SK-N-DZ (cell line): ENCODE measurements at places on chromosomes 2 and 18.

DNA sequence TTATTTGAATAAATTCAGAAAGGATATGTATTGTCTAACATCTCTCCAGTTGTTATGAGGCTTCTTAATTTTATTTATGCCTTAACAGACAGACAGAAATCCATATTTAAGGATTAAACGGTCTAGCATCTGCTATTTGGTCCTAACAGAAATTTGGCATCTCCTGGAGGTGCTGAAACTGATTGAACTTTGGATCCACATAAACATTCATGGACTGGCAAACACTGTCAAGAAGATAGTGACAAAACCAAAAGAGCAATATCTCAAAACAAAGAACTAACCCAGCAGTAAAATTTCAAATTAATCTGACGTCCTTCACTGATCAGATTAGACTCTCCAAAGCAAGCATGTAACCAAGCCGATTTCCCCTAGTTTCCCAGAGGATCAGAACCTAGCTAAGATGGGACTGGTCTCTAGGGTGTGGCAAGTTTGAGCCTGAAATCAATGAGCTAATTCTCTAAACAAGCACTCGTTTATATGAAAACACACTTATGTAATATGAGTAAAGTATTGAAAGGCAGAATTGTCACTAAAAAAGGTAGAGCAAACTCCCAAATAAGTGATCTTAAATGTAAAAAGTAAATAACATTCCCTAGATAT is 139.5 kb downstream of the NOL4 start:
- DNase-seq, result no peak

DNA sequence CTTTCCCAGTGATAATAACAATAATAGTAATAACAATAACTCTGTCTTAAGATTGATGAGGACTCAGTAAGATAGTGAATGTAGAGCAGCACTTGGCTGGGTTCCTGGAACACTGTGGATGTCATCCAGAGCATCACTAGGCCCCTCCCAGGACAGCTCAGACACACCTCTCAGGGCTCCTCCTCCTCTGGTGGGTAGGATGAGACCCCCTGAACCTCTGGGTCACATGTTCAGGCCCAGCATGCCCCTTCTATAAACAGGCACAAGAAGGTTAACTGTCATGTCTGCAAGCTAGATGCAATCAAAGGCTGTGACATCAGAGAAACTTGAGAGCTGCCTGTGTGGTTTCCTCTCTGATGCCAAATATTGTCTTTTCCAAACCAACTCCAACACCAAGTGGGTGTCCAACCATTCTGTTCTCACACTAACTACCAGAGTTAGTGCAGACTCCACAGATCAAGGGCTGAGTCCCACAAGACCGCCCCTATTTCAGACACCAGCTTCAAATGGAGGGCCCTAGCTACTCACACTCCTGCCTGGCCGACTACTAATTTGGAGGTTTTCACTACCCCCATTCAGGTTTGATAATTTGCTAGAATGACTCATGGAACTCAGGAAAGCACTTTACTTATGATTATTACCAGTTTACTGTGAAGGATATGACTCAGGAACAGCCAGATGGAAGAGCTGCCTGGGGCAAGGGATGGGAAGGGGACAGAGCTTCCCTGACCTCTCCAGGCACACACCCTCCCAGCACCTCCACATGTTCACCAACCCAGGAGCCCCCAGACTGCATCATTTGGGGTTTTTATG is 46.4 kb upstream of the BZW1 start:
- DNase-seq, result no peak

DNA sequence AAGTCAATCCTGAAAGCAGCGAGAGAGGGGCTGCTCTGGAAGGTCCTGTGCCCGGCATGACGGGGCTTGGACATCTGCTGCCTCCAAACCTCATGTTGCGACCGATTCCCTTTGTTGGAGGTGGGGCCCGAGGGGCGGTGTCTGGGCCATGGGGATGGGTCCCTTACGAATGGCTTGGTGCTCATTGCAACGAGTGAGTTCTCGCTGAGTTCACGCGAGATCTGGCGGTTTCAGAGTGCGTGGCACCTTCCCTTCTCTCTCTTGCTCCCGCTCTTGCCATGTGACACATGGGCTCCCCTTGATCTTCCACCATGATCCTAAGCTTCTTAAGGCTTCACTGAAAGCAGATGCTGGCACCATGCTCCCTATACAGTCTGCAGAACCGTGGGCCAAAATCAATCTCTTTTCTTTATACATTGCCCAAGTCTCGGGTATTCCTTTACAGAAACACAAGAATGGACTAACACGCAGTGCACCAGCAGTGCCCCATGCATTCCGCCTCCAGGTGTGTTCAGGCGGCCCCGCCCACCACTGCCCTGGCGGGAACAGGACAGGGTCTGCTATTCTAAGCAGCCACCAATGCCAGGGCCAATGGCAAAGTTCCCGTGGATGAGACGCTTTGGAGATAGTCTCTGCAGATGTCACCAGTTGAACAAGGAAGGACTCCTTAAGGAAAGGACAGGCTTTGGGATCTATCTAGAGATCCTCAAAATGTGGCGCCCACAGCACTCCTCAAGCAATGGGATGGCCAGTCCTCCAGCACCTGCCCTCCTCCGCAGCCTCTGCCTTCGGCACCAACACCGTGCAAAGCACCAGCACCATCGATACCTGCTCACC is 63.4 kb downstream of the ZNF516 start:
- DNase-seq, result no peak

DNA sequence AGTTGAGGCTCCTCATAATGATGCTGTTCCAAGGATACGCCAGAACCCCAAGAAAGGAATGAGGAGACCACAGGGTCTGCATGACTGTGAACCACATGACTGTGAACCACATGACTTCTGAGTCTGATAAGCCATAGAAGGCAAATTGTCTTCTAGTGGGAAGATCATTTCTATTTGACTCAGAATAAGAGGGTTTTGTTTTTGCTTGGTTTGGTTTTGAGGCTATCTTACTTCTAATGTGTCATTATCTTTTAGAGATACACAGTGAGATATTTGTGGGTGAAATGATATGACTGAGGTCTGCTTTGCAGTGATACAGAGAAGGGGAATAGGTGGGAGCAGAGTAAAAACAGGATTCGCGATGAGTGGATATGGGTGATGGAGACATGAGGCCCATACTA is 28.9 kb upstream of the BCL2L11 start:
- no peak for DNase-seq

- no peak for DNase-seq
These were observed 79.0 kb downstream of the ALPK2 start for GRCh38 chr18:58549814-58550339.

DNA sequence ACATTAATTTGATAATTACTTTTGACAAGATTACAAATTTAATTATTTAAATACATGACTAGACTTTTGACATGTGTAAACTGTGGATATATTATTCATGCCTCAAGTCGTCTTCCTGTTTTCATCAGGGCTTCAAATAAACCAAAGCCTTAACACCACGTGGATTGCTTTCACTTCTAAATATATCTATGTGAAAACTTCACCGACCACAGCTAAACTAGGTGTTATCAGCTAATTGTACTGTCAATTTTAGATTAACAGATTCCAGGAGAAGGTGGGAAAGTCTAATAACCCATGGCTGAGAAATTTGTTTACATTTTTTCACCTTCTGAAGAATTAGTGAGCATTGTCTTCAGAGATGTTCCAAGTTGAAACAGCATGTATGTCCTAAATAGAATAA is 494.7 kb upstream of the FAM98A start:
- DNase-seq, result no peak

DNA sequence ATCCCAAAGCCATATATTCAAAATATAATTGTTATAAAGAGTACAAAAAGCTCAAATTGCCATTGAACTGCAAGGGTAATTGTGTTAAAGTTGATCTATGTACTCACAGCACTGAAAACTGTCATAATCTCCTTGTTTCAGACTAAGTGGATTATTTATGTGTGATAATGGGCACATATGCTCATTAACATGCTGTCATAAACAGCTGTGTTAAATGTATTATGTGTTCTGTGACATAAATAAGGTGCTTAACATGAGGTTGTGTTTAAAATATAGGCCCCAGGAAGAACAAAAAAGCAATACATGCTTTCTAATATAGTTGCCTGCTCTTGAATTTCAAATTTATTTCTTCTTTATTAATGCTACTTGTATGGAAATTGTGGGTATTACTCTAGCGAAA is 409.5 kb downstream of the DCC start:
- no peak for DNase-seq

DNA sequence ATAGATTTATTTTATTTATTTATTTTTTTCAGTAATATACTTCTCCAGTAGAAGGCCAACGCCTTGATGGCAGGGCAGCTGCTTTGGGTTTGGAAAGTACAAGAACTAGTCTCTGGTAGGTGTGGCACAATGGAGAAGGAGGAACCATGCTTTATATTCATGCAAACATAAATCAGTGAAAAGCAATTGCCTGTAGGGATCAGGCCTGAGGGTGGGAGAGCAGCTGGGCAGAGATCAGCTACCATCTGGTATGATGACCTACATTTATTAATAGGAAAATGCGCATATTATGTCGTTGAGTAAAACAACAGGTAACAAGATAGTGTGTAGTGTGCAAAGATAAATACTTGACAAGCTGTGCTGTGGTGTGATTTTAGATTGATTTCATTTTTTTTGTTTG is 120.4 kb upstream of the TLK1 start:
- no peak for DNase-seq

DNA sequence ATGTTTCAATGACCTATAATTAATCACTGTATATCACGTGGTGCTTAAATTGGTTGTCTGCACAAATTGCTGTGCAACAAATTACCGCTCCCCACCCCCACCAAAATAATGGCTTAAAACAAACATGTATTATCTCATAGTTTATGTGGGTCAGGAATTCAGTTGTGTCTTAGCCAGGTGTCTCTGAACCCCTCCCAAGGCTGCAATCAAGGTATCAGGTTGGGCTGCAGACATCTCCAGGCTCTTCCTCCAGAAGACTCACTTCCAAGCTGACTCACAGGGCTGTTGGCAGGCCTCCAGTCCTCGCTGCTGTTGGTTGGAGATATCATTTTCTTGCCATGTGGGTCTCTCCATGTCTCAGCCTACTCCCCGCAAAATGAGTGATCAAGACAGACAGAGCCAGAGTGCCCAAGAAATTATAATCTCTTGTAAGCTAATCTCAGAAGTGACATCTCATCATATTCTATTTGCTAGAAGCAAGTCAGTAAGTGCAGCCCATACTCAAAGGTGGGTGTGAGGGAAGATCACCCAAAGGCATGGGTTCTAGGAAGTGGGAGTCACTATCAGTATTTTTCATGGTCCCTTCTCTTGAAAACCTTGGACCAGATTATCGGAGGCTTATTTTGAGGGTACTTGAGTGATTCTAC is 38.4 kb downstream of the SPC25 start:
- no peak for DNase-seq

- no peak for DNase-seq
These were observed 186.0 kb downstream of the DIS3L2 start for GRCh38 chr2:232147440-232148077.

DNA sequence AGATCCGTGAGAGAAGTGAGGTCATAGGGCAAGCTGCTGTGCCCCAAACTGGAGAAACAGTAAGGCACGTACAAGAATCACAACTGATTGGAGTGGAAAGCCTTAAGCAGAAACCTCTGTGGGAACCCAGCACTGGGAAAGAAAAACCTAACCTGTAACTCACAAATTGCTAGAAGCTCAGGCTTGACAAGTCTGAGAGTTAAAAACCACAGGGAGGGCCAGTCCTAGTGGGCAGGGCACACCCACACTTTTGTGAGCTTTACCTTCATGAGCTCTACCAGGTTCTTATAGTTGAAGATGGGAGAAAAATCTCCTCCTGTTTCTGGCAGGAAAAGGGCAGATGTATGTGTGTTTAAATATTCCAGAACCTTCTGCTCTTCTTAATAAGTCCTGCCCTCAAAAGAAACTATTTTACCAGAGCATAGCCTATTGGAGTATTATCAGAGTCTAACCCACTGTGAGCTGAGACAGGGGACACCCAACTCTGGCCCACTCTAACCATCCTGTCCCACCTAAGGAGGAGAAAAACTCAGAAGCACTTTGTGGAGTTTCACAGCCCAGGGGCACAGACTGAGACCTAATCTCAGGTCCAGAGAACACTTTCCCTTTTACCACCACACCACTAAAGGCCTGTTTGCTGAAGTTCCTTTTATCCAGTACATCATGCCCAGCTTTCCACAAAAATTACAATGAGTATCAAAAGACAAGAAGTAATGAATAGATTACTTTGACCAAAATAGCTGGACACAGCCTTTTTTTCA is 1265.7 kb upstream of the CHAC2 start:
- no peak for DNase-seq

DNA sequence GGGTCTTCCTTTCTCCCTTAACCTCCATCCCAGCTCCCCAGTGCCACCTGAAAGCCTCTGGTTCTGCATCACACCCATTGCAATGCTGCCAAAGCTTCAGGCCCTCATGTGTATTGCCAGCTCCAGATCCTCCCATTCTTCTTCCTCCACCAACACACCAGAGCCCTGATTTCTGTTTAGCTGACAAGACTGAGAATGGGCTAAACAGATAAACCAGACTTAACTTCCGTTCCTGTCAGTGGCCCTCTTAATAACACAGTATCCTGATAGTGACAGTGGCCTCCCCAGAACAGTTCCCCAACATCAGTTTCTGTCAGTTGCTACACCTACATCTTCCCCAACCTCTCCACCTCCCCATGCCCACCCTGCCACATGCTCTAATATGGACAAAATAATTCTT is 31.3 kb upstream of the C1D start:
- DNase-seq, result no peak

DNA sequence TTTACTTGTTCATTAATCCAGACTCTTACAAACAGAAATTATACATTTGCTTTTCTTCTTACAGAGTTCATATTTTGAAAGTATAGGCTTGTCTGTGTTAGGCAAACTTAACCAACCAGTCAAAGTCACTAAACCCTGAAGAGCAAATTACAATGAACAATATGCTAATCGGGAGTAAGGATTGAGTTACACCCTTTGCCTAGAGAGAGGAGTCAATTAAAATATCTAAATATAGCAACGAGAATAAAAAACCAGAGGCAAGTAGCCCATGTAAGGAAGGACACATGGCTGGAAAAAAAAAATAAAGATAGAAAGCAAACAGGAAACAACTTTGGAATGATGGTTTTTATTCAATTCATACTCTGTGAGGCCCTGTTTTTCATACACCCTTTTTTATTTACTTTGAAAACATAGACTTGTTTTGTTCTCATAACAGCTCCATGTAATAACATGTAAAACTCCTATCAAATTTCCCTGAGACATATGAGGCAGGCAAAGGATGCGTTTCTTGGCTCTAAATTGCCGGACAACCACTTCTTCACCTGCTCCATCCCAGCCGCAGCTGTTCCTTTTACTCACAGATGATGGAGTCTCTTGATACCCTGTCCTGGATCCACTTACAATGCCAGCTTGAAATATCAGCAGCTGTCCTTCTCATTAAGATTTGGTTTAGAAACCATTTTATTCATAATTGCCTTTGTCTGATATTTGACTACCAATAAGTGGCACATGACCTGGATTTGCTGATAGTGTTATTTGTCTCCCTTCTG is 767.7 kb upstream of the GCFC2 start:
- DNase-seq, result peak; percentile 56
